Activated CD4-positive, alpha-beta T cell treated with anti-CD3 and anti-CD28 coated beads, Interleukin-2, amount 10 ng/mL, durations not matched to agents 24 days and 14 days (primary cell): ENCODE measurements at places on chromosomes 2 and 18.

DNA sequence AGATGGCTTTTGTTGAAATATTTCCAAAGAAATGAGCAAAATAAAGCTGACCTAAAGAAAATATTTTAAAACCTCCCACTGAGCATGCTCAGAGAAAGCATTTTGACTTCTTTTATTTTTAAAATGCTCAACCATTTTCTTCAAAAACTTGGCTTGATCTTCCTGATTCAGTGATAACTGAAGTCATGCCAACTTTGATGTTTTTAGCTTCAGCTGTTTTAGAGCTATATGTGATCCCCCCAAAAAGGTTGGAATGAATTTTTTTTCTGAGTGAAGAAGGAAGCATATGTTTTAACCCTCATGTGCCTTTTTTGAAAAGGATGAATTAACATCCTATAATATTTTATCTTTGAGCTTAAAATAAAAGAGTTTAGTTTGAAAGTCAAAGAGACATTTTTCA is 612.0 kb downstream of the ARHGAP15 start:
- DNase-seq, result no peak

- no peak for DNase-seq
These were observed 84.3 kb downstream of the COL4A4 start for GRCh38 chr2:227079726-227080125.

DNA sequence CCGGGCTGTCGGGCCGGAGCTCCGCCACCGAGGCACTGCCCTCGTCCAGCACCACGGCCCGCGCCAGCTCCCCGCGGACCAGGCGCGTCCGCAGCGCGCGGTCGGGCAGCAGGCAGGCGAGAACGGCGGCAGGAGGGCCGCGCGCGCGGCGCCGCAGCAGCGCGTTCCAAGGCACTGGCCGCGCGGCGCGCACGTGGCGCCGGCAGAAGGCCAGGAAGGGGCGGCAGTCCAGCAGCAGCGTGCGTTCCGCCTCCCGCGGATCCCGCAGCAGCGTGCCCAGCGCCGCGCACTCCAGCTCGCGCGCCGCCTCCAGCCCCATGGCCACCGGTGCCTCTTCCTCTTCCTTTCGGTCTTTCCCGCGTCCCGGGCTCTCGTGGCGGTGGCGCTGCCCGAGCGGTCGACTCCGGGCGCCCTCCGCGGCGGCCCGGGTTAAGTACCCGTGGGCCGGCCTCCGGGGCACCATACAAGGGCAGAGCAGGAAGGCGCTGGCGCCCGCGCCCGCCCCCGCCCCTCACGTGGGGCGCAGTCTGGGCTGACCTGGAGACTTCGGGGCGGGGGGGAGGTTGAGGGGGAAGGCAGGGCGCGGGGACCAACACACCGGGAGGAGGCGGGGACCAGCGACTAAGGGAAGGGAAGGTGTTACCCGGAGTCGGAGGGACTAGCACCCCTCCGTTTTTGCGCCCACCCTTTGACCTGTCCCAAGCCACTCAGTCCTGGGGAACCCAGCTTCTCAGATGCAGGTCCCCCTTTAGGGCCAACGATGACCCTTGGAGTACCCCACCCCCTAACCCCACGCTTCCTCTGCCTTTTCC is at the start of gene DUSP2:
DUSP2 (minus strand) TSS at position 405 of the 812 bp plus-strand sequence; CDS start at position 319, 86 bp downstream.
- DNase-seq, result peak; percentile 97

- no peak for DNase-seq
These were observed 126.8 kb downstream of the SEPTIN10 start for GRCh38 chr2:109486711-109487535.

DNA sequence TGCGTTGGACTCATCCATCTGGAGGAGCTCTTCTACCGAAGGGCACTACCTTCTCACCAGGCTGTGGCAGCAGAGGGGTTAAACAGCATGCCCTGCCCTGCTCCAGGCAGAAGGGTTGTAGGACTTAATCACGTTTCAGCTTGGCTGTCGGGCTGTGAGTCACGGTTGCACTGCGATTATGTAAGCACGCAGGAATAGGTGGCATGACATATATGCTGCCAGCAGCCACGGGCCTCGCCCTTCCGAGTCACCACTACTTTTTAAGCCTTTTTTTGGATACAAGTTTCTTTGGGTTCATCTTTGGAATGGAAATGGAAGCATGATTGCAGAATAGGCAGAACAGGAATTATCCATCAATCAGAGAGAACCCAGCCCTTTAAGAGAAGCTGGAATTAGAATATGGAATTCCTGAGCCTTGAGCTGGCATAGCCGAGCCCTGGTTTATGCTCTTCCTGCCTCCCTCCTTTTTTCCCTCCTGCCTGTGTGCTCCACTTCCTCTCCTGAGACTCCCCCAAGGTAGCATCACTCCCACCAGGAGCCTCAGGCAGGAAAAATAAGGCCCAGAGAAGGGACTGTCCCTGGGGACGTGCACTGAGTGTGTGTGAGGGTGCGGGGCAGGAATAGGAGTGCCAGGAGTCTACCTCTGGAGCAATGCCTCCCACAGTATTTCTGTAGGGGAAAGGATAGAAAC is 86.8 kb downstream of the SEMA4F start:
- DNase-seq, result peak; percentile 39

DNA sequence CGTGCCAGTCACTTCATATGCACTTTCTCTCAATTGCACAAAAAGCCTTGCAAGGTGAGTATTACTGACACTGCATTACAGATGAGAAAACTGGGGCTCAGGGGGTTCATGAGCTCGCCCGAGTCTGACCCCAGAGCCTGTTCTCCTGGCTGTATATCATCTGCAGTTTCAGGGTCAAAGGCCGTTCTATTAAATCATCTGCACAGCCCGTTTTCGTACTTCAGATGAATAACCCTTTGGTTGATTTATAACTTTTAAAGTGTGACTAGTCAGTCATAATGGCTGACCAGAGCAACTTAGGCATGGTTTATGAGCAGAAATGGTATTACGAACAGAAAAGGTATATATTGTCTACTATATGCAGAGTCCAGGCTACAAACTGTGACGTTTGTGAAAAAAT is 35.3 kb upstream of the NPAS2 start:
- no peak for DNase-seq

DNA sequence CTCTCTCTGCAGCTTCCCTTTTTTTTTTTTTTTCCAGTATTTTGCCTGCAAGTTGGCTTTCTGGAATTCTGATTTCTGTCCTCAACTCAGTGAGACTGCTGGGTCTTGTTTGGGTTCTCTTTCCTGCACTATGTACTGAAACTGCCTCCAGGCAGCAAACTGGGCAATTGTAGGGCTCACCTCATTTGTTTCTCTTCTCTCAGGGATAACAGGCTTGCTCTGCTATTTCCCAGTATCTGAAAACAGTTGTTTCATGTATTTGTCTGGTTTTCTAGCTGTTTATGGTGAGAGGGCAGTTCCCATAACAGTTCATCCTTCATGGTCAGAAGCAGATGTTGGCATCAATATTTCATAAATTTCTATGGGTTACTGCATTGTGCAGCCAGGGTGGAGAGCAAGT is 206.0 kb downstream of the CYRIA start:
- DNase-seq, result no peak

DNA sequence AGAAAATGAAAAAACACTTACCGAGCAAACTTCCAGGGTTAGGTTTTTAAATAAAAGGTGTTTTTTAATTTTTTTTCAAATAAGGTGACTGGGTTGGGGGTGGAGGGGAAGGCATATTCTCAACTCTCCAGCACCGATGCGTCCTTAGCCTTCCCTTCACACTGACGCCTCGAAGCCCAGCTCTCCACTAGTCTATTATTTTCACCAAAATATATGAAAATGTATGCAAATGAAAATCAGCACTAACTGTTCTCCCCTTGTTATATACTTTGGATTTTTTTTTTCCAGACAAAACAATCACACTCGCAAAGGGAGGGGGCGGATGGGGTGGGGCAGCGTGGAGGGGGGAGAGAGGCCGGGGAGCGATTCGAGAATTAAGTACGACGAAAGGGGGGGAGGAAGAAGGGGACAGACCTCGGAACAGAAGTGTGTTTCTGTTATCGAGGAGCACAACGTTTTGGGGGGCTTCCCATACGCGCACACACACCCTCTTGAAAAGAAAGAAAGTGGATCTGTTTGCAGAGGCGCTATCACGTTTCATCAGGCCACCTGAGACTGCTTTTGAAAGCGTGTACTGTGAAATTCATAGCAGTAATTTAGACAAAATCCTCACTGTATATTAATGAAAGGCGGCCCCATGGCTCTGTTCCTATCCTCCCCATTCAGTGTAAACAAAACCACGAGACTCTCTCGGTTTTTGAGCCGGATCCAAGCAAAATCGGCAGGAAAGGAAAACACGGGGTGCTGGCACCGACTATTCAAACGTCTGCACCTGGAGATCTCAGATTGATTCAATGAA is 2.4 kb upstream of the POU3F3 start:
- peak; percentile 20 for DNase-seq

GRCh38 chr2:8481463-8482009 is 200.3 kb upstream of the ID2 start:
- peak; percentile 79 for DNase-seq
